ENCODE measurements at places on chromosomes 2 and 18.

DNA sequence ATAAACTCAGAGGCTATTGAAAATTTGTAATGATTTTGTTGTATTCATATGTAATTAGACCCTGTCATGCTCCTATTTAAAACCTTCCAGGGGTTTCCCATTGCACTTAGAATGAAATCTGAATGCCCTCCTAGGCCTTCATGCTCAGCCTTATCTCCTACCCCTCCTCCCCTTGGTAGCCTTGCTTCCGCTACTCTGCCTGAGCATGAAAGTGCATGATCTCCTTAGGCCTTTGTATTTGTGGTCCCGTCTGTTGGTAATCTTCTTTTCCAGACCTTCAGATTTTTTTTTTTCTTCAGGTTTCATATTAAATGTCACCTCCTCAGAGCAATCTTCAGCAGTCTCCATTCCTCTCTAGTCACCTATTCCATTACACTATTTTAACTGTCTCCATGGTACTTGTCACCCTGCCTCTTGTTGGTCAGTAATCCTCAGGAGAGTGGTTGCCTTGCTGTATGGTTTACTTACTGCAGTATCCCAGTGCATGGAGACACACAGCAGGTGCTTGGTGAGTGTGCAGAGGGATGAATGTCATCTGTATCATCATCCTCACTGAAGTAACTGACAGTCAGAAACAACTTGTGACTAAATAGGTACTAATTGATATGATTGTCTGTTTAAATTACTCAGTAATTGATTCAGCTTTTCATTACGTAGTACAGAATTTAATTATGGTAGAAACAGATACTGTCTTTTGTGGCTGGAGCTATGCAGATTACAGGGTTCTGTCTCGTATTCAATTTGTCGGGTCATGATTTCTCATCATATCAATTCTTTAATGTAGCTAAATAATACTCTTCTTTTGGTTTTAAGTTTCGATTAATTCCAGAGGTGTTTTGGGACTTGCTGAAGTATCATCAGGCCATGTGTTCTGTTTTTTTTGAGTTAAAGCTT, 63.9 kb downstream of the PHLPP1 start:
- no peak for DNase-seq

- no peak for DNase-seq
These were observed 27.9 kb upstream of the RPE start for GRCh38 chr2:209974576-209974975.

GRCh38 chr18:57559314-57559713, 27.2 kb downstream of the FECH start:
- no peak for DNase-seq

DNA sequence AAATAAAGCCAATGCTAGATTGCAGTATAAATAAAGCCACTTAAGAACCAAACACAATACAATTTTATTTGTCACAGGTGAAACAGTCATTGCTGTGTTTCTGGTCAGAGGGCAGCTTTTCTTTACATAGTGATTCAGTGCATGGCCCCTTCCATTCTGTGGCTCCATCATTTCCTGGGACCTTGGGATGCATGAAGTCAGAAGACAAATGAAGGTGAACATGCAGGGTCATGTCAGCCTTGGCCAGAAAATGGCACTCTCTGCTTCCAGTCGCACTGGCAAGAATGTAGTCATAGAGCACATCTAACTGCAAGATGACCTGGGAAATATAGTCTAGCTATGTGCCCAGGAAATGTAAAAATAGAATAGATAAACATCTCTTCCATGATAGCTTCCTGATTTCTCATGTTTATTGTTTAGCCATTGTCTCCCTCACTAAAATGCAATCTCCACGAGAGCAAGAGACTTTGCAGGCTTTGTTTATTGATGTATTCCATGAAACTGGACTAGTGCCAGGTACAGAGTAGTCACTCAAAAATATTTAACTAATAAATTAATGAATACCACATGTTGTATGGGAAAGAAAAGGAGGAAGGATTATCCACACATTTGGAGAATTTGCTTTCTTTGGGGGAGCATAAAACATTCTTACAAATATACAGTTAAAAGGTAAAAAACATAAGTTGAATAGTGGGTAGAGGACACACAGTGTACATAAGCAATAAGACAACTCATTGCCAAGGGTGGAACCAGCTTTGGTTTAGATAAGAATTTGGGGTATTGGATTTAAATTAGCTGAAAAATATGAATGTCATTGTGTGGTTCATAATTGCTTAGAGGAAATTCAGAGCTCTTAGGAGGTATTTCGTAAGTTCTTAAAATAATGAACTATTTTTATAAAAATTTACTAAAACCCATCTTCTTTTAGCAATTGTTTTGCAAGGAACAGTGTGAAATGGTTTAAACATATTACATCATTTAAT, 343.8 kb downstream of the PID1 start:
- DNase-seq: peak; percentile 65

DNA sequence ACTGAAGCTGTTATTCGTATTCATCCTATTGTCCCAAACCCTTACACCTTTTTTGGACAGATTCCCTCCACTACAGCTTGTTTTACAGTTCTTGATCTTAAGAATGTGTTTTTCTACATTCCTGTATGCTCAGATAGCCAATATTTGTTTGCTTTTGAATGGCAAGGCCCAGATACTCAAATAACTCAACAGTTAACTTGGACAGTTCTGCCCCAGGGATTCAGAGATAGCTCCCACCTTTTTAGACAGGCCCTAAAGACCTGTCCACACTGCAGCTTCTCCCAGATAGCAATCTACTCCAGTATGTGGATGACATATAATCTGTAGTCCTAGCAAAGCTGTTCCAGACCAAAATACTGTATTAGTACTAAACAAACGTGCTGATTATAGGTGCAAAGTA, 7.1 kb upstream of the AGXT start:
- DNase-seq: no peak

DNA sequence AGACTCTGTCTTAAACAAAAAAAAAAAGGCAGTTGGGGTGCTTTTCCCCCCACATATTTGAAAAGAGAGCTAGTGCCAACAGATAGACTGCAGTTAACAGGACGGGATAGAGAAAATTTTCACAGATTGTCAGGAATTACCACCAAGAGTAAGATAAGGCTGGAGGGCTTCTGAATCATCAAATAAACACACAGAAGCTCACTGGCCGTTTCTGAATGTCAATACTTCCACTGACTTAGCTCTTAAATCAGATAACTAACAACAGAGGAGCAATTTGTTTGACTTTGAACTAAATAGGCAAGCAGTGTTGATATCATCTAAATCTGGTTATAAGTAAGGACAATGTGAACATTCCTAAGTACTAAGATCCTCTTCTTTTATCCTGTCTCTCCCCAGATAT, 34.7 kb downstream of the PIEZO2 start:
- peak; percentile 66 for DNase-seq

GRCh38 chr2:18975506-18976167, 382.8 kb downstream of the OSR1 start:
- no peak for DNase-seq

DNA sequence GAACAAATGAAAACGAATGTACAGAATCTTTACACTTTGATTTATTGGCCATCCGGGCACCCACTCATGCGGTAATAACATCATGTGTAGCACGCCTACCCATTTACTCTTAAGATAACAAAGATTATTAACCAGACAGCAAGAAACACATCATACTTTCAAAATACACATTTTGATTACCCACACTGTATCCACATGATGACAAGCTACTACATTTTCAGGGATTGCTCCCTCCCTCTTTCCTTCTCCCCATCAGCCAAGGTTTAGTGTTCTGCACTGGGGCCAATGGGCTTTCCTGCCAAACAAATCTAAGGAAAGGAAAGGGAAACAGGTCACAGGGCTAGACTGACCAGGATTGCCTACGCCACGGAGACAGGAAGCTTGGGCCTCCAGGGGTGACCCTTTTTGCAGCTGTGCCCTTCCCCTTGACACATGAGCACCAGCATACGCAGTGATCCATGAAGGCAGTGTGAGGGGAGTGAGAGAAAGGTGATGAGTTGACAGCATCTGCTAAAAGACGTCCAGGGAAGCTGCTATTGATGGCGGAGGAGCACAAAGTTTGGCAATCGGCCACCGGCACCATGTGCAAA, 76.5 kb downstream of the ZNF521 start:
- no peak for DNase-seq

DNA sequence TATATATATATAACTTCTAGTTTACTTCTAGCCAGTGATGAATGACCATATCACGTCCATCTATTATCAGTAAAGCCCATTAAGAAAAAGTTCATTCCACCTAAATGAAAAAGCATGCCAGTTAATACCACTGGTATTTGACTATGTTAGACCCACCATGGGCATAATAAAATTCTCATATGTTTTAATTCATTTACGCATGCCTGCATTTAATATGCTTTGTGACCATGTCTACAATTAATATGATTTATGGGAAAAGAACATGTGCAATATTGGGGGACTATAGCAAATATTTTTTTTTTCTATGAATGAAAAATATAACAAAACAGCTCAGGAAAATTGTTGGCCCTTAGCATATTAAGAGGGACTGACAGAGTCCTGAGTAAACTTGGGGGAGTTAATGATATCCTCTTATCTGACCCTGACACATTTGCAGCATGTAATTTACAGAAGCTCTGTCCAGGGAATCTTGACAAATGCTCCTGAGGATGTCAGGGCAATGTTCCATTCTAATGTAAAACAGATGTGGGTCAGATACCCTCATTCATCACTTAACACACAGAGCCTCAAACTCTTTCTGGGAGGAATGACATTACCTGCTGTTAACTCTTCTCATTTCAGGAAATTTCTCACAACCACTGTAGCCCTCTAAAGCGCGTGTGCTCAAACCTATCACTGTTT, 90.6 kb downstream of the PAX3 start:
- no peak for DNase-seq

GRCh38 chr18:30096796-30097195, 945.7 kb downstream of the DSC3 start:
- DNase-seq: no peak

DNA sequence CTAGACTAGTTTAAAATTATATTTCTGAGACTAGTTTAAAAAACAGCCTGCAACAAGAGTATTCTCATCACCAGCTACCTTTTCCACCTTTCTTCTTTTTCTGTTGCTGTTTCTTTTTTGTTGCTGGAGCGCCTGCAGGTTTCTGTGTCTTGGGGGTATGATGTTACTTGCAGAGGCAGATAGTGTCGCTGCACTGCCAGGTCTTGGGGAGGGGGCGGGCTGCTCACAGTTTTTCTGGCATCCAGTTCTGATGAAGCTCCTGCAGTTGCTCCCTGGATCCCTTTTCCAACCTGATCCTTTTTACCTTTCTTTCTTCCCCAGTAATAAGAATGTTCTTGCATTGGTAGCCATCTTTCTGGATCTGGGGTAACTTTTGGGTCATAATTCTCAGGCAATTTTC, 8.0 kb upstream of the C18orf32 start:
- no peak for DNase-seq

DNA sequence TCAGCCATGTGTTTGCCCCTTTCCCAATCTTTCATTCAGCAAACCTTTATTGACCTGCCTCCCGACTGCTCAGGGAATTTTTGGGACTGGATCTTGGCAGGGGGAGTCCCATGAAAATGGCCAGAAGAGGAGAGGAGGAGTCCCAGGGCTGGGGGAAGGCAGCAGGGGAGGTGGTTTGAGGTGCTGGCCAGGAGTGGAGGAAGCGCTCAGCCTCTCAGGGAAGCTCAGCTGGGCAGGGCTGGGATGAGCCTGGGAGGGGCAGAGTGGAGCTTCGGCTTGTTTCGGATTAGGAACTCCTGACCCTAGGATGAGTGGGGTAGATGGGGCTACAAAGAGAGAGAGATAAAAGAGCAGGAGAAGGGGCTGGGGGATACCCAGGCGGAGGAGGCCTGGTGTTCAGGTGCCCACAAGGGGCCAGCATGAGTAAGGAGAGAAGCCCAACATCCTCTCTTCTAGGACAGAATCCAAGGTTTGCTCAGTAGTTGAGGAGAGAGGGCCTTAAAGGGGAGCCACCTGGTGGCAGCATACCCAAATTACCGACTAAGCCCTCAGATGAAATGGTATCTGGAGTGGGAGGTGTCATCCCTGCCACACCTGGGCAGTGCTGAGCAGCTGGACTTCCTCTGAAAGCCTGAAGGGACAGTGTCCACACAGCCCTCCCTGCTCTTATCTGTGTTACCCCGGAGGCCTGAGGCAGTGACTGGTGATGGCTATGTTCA, 91.1 kb downstream of the INHBB start:
- peak; percentile 20 for DNase-seq

GRCh38 chr2:237072067-237072931, 13.4 kb upstream of the COPS8 start:
- DNase-seq: peak; percentile 77

DNA sequence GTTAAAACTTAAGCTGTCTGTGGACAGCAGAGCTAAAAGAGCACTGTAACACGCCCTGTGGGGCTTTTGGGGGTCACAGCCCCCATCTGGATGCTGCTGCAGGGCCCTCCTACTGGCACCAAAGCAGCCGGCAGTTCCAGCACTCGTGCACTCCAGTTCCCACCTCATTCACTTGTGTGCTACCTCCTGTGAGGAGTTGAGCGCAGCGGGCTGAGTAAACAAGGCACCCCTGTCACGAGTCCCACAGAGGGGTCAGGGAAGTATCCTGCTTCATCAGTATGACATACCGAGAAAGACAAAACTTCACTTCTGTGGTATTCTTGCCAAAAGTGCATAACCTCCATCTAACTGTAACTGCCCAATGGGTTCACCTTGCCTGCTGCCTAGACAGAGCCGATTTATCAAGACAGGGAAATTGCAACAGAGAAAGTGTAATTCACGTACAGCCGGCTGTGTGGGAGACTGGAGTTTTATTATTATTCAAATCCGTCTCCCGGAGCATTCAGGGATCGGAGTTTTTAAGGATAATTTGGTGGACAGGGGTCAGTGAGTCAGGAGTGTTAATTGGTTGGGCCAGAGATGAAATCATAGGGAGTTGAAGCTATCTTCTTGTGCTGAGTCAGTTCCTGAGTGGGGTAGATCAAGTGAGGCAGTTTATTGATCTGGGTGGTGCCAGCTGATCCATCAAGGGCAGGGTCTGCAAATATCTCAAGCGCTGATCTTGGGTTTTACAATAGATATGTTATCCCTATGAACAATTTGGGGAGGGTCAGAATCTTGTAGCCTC, 41.6 kb downstream of the TMEM17 start:
- peak; percentile 10 for DNase-seq

Data from fibroblast of villous mesenchyme (primary cell).